ENCODE measurements at places on chromosomes 6 and 20.
A peak's percentile ranks its signal among the peaks of the same experiment; 100 is the strongest.

GRCh38 chr6:161434350-161434749 lies 160.5 kb upstream of the AGPAT4 start:
- DNase-seq: no peak

GRCh38 chr6:39430871-39431523 lies 108.5 kb upstream of the KCNK16 start:
- DNase-seq: peak; percentile 88

DNA sequence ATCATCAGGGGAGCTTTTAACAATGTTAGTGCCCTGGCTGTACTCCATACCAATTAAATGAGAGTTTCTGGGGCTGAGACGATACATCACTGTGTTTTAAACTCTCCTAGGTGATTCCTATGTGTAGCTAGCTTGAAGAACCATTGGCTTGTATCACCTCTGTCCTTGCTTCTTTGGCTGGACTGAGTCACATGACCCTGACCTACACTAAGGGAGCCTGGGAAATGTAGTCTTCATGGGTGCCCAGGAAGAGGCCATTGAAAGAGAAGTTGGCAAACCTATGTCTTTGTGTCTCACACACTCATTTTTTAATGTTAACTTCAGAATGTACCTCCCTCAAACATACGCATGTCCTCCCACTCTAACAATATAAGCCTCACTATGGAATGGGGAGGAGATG lies 506.6 kb downstream of the DHX35 start:
- no peak for DNase-seq

DNA sequence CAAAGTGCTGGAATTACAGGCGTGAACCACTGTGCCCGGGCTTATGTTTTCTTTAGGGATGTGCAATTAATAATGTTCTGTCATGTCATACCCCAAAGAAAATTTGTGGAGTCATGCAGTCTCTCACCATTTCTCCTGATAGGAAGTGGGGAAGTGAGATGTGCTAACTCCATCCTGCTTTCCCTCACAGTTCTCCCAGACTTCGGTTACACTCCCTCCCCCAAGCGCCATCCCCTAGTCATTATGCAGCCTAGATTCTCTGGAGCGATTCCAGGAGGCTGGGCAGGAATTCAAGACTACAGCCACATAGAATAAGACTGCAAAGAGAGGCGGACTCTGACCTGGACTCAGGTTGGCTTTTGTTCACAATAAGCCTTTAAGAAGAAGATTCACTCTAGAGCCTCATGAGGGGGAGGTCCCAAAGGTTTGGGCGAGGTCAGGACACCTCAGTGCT lies 271.4 kb downstream of the ALDH8A1 start:
- no peak for DNase-seq

All from NCI-H524 (cell line).